ENCODE measurements at places on chromosomes 5 and 9.

GRCh38 chr5:3098821-3099220 is 347.3 kb upstream of the IRX2 start:
- no peak for DNase-seq

GRCh38 chr5:162078805-162079204 is 11.2 kb downstream of the GABRG2 start:
- DNase-seq = no peak

DNA sequence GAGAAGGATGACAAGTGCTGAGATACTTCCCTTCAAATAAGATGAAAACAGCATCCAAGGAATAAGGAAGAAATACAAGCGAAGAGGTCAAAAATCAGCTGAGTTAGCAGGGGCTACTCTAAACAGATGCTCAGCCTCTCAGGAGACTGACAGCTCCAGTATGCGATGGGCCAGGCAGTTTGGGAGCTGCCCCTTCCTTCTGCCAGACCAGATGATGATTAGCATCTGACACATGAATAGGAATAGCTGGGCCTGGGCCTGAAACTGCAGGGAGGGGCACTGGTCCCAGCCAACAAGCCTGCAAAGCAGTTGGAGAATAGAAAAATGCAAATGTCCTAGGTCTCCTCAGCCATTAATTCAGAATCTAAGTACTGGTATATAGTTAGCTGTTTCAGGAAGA is 13.1 kb upstream of the MAP3K1 start:
- DNase-seq = no peak

- DNase-seq = no peak
These were observed 415 bp downstream of the XRCC4 start for GRCh38 chr5:83077662-83078261.

GRCh38 chr5:91941588-91941987 is 558.5 kb upstream of the ARRDC3 start:
- DNase-seq = no peak

GRCh38 chr5:73437101-73437776 is 11.3 kb downstream of the FOXD1 start:
- DNase-seq = peak; percentile 74
